ENCODE measurements at places on chromosomes 1 and 21. TPM values are rescaled to one million over a fixed set of nuclear protein-coding genes. Genes with fewer than 3 reads are reported as not detected.

GPR25 gene
- total RNA-seq = not detected

- DNase-seq = peak; percentile 89
Measured at GRCh38 chr1:248825909-248826760, at the start of gene SH3BP5L. TSS of gene SH3BP5L (minus strand) at chr1:248825915. CDS start at chr1:248824935, 980 bp downstream.

- DNase-seq = no peak
Measured at GRCh38 chr1:234838182-234838581, 228.2 kb upstream of the IRF2BP2 start.

DNA sequence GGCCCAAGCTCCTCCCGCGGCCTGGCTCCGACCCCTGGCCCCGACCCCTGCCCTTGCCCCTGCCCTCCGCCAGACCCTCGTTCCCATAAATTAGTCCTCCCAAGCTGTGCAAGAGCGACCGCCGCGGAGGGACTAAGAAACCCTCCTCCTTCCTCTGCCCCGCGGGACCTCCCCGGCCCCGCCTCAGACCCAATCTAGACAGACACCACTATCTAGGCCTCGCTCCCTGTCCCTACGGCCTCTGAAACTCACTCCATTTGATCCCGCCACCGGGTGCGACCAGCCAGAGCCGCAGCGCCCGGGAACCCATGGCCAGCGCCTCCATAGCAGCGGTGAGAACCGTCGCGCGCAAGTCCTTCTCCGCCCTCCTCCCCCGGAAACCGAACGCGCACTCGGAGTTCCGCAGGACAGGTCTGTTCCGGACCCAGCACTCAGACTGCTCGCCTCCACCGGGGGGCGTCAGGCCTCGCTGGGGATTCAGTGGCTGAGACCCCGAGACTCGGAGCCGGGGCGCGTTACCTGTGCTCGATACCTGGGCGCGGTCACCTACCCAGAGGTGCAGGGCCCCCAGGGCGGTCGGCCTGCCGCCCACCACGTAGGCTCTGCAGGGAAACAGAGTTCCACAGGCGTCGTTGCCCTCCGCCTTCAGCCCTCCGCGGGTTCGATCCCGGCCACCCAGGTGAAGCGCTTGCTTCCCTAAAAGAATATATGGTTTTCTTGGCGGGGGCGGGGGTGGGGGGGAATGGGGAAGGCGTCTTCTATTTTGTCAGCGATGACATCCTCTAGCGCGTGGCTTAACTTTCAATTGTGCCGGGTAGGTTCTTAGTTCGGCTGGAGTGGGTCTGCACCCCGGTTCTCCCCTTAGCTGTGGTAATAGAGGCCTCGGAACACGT is at the start of gene MRPL39:
Gene MRPL39 (minus strand): TSS at position 331 of the 893 bp plus-strand sequence. CDS start 6 bp downstream, at position 325.
- peak; percentile 72 for DNase-seq

DNA sequence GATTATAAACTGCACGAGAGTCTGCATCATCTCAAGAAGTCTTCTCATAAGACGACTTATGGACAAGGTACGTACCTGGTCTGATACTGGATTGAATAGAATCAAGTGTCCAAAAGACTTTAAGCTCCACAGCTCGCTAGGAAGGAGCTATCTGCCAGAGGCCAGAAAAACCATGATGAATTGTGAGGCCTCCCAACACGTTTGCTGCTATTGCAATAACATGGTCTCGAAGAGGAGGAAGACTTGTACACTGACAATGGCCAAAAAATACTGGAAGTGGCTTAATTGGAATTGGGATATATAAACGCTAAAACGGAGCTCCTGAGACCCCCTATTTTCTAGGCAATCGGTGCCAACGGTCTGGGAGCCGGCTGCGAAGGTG is 534 bp downstream of the DNAJC28 start:
- no peak for DNase-seq

FCRL1 gene
- not detected for total RNA-seq

KIAA1614 gene
- total RNA-seq = 0.79 TPM

DNA sequence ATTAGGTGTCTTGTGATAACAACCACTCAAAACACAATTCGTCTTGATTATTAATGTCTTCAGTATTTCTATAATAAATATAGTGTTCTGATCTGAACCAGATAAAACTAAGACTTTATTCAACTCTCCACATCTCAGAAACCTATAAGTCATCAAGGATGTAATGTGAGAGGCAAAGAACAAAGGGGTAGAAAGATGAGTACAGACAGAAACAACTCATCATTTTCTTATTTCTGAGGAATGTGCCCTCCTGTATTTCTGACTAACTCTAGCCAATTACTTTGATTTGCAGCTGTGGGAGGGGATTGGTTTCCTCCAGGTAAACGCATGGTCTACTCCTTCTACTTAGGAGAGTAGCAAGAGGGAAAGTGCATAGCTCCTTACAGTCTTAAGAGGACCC is 73.7 kb upstream of the ST6GALNAC5 start:
- DNase-seq = no peak

DNA sequence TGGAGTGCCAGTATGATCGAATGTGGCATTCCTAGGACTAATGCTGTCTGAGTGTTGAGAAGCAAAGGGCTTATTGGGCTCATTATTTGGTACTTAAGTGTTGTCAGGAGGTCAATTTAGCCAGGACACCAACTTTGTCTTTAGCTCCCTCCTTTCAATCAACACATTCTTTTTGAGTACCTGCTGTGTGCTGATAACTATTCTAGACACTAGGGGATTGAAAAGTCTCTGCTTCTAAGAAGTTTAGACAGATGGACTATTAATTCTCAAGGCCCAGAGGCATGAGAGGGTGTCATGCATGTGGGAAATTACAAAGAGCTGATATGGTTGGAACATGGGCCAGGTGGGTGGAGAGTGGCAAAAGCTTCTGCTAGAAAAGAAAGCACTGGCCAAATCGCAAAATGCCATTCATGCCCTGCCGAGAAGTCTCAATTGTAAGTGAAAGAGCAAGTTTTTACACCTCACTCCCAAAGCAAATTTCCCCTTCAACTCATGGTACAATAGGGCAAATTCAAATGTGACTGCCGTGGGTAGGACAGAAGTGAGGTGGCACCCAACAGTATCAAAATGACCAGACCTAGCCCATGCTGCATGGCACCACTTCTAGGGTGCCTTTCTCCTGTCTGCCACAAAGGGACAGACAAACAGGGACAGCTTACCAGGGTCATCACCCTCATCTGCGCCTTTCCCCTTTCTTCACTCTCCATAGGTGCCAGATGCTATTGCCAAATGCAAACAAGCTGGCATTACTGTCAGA is 53.6 kb upstream of the LAX1 start:
- no peak for DNase-seq

DNA sequence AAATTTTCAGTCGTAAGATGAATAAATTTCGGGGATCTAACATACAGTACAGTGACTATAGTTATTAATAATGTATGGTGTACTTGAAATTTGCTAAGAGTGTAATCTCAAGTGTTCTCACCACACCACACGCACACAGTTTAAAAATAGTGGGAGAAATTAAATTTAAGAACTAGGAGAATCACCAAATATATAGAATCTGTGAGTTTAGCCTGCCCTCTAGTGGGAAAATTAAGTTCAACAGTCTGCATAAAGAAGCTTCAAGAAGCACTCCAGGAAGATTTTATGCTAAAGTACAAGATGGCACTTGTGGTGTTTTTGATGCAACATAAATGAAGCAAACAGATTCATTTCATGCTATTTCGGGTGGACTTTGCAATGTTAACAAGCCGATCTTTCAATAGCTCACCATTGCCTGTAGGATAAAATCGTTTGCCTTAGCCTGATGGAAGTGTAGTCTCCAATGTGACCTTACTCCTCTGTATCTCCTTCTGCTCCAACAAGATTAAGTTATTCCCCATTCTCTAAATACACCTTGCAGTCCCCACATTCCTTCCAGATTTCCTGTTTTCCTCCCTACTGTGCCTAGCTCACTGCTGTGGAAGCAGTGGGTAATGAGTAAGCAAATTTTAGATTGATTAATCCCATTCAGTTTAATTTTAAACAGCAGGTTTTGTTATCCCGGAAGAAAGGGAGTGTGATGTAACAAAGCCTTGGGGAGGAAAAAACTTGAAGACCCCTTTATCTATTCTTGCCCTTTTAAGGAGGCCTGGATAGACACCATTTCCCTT is 8.7 kb upstream of the PIK3C2B start:
- DNase-seq = peak; percentile 71

PLA2G2A gene
- total RNA-seq = not detected

TAS1R1 gene
- total RNA-seq = not detected

DNA sequence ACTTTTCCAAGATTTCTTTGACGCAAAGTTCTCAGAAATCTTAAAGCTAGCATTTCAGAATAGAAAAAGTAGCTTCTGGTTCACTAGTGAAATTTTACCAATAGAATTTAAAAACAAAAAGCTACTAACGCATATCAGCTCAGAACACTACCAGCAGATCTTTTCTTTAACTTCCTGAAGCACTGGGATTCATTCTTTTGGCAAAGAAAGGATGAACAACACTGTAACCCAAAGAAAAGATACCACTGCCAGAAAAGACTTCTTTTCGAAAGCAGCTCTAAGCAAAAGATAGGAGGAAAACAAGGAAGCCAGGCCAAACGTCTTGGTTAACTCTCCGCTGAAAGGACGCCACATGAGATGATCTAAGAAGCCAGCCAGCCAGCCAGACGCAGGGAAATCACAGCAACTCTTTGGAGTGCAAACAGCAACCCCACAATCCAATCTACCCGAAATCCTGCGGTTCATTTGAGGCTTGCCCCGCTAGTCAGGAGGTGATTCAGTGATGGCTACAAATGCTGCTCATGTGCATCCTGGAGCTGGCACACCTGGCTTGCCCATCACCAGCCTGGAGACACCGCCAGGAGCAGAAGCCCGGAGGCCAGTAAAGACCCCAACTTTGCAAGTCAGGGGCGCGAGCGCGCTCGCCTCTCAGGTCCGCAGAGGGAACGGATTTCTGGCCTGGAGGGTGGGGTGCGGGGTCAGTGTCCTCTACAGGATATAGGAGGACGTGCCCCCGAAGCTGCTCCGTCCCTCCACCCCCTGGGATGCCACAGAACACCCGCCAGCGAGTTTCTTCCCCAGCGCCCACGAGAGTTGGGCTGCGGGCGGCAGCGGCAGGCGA is 812 bp downstream of the NBPF1 start:
- peak; percentile 79 for DNase-seq

GRCh38 chr1:234613128-234613875 is 3.3 kb upstream of the IRF2BP2 start:
- peak; percentile 70 for DNase-seq

DNA sequence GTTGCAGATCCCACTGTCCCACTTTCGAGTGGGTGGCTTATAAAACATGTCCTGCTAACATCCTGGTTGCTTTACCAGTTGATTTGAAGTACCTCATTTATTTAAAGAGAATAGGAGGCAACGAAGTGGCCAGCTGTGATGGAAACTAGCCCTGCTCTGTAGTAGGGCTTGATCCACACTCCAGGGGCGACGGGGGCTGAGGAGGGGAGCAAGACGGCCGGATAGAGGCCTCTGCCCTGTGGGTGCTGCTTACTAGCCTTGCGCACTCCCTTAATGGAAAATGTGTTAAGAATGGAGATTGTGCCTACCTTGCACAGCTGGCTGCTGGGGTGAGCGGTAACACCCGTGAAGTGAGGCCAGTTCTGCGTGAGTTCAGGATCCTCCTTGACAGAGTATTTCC is 41.1 kb upstream of the PWP2 start:
- no peak for DNase-seq

- no peak for DNase-seq
Measured at GRCh38 chr1:202243006-202243405, 49.4 kb downstream of the LGR6 start.

DNA sequence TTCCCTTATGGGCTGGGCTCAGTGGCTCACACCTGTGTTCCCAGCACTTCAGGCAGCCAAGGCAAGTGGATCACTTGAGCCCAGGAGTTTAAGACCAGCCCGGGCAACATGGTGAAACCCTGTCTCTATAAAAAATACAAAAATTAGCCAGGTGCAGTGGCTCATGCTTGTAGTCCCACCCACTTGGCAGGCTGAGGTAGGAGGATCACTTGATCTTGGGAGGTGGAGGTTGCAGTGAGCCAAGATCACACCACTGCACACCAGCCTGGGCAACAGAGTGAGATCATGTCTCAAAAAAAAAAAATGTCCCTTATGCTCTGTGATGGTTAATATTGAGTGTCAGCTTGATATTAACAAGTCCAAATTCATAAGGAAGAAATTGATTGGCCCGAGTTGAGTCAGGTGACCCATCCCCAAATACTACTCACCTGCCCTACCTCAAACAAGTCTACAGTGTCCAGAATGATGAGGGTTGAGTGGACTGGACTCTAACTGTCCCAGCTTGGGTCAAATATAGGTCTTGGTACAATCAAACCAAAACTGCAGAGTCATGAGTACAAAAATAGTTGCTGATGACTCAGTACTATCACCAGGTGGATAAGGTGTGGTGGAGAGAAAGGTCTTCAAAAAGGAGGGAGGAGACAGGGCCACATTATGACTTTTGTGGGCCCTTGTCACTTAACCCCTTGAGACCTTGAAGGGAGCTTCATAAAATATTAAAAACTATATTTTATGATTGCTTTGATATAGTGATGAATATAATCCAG is 161.0 kb downstream of the ZNF326 start:
- peak; percentile 62 for DNase-seq

Data from bronchial epithelial cell (primary cell).